ENCODE measurements at places on chromosomes 2 and 18.

DNA sequence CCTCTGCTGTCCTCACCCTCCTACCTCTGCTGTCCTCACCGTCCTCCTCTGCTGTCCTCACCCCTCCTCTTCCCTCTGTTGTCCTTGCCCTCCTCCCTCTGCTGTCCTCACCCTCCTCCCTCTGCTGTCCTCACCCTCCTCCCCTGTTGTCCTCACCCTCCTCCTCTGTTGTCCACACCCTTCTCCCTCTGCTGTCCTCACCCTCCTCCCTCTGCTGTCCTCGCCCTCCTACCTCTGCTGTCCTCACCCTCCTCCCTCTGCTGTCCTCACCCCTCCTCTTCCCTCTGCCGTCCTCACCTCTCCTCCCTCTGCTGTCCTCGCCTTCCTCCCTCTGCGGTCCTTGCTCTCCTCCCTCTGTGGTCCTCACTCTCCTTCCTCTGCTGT, 11.8 kb downstream of the GAD1 start:
- no peak for DNase-seq

GRCh38 chr2:8579485-8580085, 102.3 kb upstream of the ID2 start:
- DNase-seq, result no peak

- DNase-seq, result no peak
Observed at GRCh38 chr2:8926356-8926755, 77.1 kb downstream of the MBOAT2 start.

- DNase-seq, result no peak
Observed at GRCh38 chr2:88668862-88669261, 22.6 kb upstream of the RPIA start.

DNA sequence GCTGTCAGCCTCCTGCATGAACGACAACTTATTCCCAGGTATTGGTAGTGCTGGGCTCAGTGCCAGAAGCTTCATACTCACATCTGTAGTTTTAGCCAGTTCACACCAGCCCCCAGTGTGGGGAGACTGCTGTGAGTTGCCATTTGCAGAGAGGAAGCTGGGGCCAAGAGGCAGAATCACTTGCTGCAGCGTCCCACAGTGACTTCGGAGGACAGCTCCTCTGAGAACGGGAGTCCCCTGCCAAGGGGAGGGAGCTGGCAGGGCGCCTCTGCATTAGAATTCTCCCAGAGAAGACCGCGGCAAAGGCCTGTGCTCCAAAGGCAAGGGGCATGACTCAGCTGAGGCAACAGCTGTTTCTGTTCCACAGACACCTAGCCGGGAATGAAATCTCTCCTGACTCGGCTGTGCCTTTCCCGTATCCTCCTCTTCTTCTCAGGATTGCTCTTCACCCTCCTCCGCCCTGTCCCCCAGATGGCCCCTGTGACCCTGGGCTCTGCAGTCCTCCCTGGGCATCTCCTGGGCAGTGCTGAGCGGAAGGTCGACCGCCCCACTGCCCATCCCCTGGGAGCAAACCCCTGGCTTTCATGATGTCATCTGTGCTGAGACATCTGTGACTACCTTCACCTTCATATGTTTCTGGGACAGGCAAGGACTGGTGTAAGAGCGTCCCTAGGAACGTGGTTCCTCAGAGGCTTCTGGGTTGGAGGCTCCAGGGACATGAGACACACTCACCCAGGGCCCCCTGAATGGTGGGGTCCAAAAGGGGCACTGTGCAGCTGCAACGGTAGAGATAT, 18.0 kb downstream of the MAL start:
- DNase-seq, result peak; percentile 64
